Muscle of arm (tissue), 14 donors: ENCODE measurements at places on chromosomes 12 and 14.

DNA sequence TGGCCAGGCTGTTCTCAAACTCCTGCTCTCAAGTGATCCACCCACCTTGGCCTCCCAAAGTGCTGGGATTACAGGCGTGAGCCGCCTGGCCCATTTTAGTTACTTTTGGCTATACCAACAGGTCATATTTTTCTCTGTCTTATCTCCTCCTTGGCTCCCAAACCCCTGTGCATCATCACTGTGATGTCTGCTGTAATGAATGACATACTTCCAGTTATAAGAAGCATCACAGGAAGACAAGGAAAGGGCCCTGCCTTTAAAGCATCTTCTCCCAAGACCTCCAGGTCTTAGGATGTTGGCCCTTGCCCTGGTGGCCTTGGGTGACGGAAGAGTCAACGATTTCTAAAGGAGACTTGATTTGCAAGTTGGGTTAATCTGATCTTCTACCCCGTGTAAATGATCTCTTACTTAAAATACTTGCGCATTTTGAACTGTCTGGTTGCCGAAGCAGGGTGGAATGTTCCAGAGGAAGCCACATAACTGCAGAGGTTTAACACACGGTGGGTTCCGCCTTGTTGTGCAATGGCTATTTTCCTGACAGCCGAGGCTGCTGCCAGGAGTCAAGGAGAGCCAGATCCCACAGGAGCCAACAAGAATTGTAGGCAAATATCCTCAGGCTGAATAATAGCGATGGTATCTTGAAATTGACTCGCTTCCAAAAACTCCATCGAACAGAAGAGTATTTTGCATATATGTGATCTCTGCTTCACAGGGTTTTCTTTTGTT is 55.7 kb upstream of the PLXNC1 start:
- no peak for DNase-seq

DNA sequence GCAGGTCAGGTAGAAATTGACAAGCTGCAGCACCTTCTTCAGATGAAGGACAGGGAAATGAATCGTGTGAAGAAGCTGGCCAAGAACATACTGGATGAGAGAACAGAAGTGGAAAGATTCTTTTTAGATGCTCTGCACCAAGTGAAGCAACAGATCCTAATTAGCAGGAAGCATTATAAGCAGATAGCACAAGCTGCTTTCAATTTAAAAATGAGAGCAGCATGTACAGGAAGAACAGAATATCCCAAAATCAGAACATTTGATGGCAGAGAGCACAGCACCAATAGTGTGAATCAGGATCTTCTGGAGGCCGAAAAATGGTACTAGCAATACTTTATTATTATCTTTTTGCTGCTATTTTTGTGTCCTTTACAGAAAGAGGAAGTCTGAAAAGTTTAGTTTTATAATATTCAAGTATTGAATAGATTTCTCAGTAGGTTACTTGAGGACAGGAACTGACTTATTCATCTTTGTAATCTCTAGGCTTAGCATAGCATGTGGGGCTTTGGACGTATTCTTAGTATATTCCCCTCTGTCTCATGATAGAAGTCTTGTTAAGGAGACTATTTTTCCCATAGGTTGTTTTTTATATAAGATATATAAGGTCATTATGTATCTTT is 30.8 kb downstream of the BBOF1 start:
- no peak for DNase-seq

GRCh38 chr12:121036810-121037326 is 2.2 kb downstream of the OASL start:
- DNase-seq, result no peak

GRCh38 chr14:31219169-31219568 is 11.6 kb upstream of the HECTD1 start:
- no peak for DNase-seq

GRCh38 chr14:27739657-27740156 is 1026.9 kb upstream of the FOXG1 start:
- DNase-seq, result no peak

DNA sequence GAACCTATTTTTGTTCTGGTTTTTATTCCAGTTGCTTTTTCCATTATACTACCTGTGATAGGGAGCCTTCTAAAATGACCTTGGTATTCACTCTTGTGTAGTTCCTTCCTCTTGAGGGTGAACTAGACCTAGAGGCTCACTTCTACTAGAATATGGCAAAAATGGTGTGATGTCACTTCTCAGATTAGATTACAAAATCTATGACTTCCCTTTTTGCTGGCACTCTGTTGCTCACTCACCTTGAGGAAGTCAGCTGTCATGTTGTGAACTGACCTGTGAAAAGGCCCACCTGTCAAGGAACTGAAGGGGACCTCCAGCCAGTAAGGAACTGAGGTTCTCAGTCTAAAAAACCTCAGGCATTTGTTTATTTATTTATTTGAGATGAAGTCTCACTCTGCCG is 5.7 kb downstream of the MIPOL1 start:
- no peak for DNase-seq

- DNase-seq, result no peak
Measured at GRCh38 chr12:128801879-128802391, 21.8 kb downstream of the SLC15A4 start.

- DNase-seq, result no peak
Measured at GRCh38 chr12:49552899-49553298, 14.1 kb downstream of the KCNH3 start.

DNA sequence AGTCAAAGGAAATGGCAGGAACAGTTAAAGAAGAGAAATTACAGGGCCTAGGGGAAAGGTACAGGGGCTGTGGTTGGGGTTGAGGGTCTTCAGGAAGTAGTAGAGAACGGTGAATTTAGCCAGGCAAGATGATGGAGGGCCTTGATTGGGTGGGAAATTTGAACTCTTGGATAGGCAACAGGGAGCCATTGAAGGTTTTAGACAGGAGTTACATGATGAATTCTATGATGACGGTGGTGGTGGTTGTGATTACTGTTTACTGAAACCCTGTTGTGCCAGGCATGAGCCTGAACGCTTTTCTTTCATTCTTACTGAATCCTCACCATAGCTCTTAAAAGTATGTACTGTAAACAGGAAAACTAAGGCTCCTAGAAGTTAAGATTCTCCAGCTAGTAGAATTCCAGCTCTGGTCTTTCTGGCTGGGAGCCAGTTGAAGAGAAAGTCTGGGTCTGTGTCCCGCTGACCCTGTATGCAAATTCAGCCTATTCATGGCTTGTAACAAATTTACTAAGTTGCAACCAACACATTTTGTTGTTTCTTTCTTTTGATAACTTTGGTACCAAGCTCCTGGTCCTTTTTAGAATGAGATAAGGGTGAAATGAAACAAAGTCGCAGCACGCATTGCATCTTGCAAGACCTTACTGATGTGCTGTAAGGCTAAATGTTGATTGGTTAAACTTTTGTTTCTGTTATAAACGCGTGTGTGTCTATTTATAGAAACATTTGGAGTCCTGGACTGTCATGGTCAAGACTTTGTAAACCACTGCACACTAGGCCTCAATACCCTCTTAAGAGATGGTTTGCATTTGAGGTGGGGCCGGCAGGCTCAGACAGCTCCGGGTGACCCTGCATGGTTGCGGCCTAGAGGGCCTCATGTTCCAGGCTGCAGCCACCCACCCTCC is 6.0 kb downstream of the ORAI1 start:
- DNase-seq, result no peak

DNA sequence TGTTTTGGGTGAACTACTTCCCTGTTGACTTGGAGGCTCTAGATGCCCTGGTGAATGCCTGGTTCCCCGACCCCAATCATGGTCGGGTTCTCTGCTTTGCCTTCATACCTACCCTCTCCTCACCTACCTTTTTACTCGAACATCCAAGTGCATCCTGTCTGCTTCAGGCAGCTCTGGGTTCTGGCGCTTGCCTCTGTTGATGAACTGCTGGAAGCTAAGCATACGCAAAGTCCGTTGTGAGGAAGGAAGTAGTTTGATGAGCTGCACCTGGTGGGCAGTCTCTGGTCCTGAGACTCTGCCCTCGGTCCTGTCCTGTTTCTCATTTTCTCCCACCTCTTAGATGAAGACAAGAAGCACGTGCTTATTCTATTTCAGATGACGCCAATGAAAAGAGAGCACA is 13.6 kb downstream of the KCNH3 start:
- DNase-seq, result no peak

DNA sequence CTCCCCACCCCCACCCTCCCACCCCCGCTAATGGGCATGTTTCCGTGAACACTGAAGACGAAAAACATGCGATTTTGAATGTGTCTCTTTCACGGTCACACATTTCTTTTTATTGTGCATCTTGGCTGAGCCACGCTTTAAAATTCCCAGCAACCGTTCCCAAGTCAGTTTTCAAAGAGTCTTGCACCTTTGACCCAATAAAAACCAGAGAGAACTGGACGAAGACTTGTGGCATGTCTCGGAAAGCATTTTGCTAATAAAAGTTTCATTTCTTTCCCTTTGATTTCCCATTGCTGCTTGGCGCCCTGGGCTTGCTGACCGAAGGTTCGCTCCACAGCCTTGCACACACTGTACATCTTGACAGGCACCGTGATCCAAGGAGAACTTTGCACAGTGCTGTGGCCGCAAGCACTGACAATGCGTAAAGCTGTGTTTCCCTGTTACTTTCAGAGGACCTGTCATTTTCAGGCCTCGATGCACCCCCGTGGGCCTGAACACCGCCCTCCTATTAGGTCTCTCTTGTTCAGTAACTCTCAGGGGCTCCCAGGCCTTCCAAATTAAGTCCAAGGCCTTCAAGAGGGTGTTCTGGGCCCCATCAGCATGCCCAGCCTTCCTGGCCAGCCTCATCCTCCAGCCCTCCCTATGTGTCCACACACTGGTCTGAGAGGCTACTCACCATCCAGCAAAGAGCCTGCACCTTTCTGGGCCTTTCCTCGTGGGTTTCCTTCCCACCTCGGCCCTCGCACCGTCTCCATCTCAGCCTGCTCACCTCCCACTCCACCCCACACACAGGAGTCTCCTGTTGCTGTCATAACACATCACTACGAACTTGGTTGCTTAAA is 63.4 kb upstream of the DIO3 start:
- DNase-seq, result no peak

- no peak for DNase-seq
Measured at GRCh38 chr14:102097441-102098135, 10.7 kb upstream of the HSP90AA1 start.

- DNase-seq, result no peak
Measured at GRCh38 chr12:68203460-68203875, 22.1 kb downstream of the IL26 start.

- DNase-seq, result no peak
Measured at GRCh38 chr12:18589316-18589715, 148.5 kb downstream of the PLCZ1 start.

- DNase-seq, result no peak
Measured at GRCh38 chr12:114316076-114316475, 89.9 kb downstream of the TBX5 start.

DNA sequence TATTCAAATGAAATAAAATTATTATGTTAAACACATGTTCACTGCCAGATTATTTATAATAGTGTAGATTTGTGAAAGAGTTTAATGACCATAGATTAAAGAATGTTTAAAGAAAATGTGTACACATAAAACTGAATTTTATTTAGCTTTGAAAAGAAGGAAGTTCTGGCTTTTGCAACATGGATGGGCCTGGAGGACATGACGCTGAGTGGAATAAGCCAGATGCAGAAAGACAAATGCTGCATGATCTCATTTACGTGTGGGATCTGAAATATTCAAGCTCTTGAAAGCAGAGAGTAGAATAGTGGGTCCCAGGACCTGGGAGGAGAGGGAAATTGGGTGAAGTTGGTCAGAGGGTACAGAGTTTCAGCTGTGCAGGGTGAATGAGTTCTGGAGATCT is 1261.2 kb downstream of the TMEM121 start:
- DNase-seq, result no peak

DNA sequence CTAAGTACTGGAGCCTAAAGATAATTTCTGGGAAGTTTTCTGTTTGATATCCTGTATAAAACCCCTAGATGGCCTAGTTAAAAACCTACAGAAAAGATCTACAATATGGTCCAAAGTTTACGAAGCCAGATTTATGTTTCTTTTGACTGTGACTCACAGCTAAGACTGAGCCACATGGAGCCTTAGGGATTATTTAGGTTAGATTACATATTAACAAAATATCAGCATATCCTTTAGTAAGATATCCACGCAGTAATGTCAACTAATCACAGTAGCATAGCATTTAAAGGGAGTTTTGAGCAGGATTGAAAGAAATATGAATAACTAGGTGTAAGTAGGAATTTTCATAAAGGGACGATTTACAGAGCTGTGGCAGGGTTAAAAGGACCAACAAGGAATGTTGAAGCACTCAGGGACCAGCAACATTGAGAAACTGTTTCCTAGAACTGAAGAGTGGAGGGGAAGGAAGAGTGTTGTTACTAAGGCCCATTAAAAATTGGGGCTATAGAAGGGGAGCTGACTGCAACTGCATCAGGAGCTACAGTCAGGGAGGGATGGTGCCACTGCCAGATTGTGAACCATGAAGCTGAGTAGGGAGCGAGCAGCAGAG is 155.5 kb downstream of the DACT1 start:
- no peak for DNase-seq

DNA sequence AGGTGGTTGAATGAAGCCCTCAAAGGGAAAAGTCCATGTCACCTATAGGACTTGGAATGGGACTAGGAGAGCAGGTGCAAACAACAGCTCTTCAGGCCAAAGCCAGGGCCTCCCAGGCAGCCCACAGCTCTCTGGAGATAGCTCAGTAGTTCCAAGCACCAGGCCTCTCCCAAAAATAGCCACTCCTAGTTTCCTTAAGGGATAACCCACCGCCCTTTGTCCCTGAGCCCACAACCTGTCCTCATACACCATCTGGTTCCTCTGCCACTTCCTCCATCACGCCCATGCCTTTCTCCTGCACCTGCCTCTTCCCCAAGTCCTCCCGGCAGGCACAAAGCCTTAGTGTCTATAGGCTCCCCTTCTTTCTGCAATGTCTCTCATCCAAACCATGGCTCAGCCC is 2.1 kb downstream of the RAB15 start:
- no peak for DNase-seq

DNA sequence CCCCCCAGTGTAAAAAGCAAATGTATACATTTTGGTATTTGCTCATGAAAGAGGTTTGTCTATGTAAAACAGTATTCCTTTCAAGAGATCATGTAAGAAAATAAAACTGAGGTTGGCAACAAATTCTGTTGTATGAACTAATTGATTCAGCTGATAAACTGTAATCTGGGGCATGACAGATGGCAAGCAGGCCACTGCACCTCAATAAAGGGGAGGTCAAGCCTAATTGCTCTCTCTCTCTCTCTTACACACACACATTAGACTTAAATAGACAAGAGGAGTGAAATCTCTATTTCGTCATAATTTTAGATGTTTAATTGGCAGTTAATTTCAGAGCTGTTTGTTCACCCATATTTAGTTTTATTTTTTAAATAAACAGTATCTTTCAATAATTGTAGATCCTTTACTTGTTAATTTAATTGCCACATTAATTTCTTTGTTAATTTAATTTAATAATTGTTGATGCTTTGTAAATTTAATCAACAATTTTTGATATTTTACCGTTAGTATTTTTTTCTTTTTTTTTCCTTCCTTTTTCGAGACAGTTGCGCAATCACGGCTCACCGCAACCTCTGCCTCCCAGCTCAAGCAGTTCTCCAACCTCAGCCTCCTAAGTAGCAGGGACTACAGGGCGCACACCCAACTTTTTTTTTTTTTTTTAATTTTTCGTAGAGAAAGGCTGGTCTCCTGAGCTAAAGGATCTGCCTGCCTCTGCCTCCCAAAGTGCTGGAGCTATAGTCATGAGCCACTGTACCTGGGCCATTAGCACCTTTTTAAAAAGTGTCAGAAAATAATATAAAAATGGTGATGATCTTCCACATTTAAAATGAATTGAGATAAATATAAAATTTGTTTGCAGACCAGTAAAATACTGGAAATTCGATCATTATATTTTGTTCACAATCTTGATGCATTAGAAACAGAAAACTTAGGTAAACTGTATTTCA is 577.7 kb downstream of the SLC16A7 start:
- DNase-seq, result no peak

- no peak for DNase-seq
Measured at GRCh38 chr12:6768990-6769389, 2.8 kb downstream of the PTMS start.
